Bronchial epithelial cell (primary cell): ENCODE measurements at places on chromosomes 5 and 9. TPM values are rescaled to one million over a fixed set of nuclear protein-coding genes. Genes with fewer than 3 reads are reported as not detected.

Gene HTR1A
- not detected in 2 replicates for total RNA-seq

DNA sequence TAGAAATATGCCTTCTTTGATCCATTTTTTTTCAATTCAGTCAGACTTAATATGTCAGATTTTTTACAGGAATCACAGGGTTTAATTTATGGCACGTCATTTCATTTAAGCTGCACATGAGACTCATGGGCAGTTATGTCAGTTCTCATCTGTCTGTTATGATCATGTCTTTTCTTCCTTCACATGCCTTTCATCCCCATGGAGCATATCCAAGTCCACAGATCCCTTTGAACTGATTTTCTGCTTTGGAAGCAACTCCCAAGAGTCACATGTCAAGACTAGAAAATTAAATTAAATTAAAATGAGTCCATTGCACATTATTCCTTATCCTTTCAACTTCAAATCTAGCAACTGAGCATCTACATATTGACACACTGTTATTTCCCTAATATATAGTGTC lies 1274.0 kb upstream of the C9orf72 start:
- no peak for DNase-seq

- DNase-seq = no peak
These were observed 399.0 kb downstream of the IRX1 start for GRCh38 chr5:3994628-3995027.

Gene GLRA1
- total RNA-seq = not detected in 2 replicates

GRCh38 chr5:112951124-112951702 lies 25.4 kb upstream of the DCP2 start:
- no peak for DNase-seq

DNA sequence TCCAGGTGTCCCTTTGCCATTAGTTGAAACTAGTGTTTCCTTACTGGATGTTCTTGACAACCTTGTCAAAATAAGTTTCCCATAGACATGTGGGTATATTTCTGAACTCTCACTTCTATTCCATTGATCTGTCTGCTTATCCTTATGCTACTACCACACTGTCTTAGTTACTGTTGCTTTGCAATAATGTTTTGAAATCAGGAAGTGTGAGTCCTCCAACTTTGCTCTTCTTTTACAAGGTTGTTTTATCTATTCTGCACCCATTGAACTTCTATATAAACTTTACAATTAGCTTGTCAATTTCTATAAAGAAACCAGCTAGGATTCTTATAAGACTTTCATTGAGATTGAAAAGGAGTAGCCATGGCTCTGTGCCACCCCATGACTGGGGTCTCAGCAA lies 24.3 kb downstream of the CD14 start:
- no peak for DNase-seq

- DNase-seq = peak; percentile 36
These were observed 75.2 kb upstream of the SMARCA2 start for GRCh38 chr9:1939926-1940368.

- no peak for DNase-seq
These were observed 371.5 kb upstream of the PRR16 start for GRCh38 chr5:120092649-120093048.

DNA sequence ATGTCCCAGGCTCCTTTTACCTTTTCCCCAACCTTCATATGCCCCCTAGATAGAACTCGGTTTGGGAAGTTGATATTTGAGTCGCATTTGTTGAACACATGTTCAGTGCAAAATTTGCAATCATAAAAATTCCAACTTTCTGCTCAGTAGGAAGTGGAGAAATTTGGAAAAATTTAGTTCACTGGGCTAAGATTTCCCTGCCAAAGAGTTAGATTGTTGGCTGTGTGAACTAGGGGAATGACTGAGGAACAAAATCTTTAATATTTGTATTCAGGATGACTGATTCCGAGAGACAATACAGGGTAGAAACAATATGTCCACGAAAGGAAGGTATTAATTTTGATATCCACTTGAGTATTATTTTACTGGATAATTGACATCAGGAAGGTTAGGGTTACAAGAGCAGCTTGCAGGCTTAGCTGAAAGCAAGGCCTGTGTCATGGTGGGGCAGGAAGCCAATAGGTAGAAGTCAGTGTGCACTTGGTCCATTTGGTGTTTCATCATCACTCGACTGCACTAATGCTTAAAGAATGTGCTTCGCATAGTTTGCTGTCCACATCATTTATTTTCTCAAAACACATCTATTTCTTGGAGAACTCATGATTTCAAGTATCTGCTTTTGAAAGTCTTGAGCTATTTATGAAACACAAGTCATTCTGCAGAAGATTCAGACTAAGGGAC lies 59.4 kb upstream of the GNA14 start:
- peak; percentile 97 for DNase-seq

DNA sequence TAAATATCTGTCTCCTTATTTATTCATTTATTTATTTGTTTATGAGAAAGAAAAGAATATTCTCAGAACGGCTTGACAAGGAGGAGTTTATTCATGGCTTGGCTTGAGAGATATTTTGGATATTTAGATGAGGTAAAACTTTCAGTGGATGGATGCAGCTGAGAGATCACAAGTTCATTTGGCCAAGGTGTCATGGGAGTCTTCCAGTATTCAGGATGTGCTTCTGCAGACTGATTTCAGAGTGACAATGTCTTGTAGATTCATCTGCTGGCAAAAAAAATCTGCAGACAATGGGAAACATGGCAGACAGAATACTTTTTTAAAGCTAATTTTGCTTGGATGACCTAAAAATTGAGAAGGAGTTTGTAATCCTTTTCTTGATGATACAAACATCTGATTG lies 38.5 kb downstream of the XRCC4 start:
- DNase-seq = no peak

Gene BARHL1
- total RNA-seq = not detected in 2 replicates

Gene KLHL3
- total RNA-seq = 0.53 and 0.90 TPM in 2 replicates

DNA sequence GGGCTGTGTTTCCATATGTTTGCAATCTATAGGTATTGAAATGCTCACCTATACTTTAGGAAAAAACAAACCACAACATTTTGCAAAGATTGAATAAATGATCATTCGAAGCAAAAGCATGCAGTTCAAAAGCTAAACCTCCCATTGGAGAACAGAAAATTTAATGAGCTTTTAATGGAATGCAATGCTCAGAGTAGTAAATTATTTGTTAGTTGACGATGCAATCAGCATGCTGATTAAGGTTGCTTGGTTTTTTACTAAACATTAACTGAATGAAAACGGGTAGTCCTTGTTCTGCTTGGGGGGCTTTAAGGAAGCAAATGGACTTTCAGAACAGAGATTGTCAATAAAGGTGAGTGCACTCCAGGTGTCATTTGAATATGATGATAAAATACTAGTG lies 123.3 kb upstream of the TMEM161B start:
- no peak for DNase-seq
